ENCODE measurements at places on chromosomes 6 and 20.

DNA sequence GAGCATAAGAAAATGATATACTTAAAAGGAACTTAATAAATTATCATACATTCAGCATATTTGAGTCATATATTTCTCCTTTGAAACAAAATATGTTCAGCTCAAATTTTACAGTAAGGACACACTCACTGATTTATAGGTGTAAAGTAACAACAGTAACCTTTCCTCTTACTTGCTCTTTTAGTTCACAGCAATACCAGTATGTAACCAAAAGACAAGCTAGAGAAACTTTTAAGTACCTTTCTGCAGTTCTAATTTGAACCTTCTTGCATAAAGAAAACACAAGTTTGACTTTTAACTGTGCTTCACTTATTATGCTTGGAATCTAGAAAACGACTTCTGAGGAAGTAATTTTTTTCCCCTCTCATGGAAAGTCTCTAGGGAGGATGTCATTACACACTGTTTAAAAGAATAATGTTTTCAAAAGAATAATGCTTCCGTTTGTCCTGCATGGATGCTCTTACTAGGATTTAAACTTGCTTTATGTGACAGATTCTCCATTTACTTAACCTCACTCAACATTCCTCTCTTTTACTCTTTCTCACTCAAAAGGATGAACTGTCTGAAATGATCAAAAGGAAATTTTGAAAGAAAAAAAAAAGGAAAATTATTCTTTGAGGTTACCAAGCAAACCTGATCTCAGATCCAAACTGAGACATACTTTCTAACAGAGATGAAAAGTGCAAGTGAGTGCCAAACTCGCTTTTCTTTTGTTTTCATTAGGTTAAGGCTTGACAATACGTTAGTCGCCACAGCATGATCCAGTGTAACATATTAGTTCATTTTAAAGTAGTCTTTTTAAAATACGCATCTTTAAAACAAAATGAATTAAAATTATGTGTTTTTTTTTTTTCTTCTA, 22.4 kb upstream of the CALHM6 start:
- no peak for DNase-seq

- DNase-seq, result no peak
Observed at GRCh38 chr20:23094213-23094896, 8.2 kb upstream of the CD93 start.

DNA sequence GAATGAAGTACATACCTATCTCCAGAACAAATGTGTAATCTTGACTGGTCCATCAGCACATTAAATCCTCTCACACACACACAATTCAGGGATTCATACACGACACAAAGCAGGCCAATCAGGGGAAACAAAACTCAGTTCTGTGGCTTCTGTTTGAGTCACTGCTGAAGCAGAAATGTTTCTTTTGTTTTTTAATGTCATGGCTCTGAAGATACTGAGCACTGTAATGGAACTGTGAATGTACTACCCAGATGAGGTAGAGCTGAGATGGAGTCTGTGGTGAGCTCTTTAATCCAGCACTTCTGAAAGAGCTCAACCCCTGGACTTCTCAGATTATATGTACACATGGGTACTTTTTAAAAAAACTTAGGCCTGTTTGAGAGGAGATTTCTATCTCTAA, 116.4 kb downstream of the THEMIS start:
- DNase-seq, result no peak

- DNase-seq, result no peak
Observed at GRCh38 chr6:127481111-127481510, 21.9 kb upstream of the KIAA0408 start.

DNA sequence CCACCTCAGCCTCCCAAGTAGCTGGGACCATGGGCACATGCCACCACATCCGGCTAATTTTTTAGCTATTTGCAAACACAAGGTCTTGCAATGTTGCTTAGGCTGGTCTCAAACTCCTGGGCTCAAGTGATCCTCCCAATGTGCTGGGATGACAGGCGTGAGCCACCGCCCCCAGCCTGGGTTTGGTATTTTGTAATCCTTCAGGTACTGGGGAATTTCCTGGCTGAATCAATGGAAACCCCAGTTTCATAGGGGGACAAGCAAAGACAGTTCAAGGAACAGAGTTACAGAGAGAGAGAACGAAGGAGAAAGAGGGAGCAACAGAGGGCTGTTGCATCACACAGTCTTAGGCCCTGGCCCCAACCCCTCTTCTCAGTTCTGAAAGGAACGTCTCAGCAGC, 35.7 kb downstream of the RAB44 start:
- DNase-seq, result no peak

DNA sequence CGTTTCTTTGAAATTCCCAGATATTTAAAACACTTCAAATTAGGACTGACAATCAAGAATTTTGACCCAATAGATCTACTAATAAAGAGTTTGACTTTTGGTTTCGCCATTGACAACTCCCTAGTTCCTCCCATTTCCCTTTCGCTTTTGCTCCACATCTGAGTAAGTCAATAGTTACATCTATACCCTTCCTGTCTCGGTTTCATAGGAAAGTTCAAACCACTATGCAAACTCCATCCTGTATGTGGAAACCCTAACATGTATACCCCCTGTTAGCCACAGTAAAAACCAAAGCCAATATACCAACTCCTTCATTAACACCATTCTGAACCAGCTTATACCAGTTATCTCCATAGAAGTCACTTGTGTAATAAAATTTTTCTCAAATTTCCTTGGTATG, 311.1 kb downstream of the MMUT start:
- no peak for DNase-seq

- DNase-seq, result no peak
Observed at GRCh38 chr20:58523072-58523970, 8.1 kb upstream of the APCDD1L start.

DNA sequence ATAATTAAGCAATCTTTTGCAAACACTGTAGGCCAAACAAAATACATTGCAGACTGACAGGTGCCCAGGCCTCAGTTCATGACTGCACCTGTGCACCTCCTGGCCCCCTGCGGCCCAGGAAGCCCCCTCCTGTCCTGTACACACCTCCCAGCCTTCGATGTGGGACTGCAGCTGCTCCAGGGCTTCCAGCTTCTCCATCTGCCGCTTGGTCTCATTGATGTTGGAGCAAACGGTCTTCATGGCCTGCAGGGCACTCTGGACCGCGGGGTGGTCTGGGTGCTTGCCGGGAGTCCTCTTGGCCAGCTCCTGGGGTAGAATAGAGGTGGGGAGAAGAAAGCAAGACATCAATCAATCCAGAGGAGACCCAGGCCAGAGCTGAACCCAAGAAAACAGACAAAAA, 119.7 kb downstream of the PREX1 start:
- no peak for DNase-seq

GRCh38 chr6:137013738-137014602, 30.8 kb downstream of the IL20RA start:
- DNase-seq, result no peak

- DNase-seq, result no peak
Observed at GRCh38 chr20:46322641-46323040, 14.3 kb upstream of the CDH22 start.

GRCh38 chr6:81340946-81341345, 411.5 kb downstream of the TENT5A start:
- DNase-seq, result no peak
